Posterior vena cava (tissue), 2 donors: ENCODE measurements at places on chromosomes 13 and 19.
A peak's percentile ranks its signal among the peaks of the same experiment; 100 is the strongest.

DNA sequence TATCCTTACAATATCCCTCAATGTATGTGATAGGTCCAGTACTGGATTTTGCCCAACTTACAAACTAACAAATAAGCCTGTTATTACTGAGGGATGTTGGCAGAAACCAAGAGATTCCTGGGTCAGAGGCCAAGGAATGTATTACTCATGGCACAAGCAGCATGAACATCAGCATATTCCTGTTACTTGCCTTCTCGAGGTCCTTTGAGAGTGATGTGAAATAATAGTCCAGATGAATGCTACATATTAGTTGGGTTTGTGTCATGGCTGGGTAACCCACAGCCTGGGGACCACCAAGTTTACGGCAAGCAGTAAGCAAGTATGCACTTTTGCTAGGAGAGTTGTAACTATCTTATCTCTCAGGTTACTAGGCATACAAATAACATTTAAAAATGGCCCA, 384.5 kb upstream of the GPC6 start:
- no peak for DNase-seq

DNA sequence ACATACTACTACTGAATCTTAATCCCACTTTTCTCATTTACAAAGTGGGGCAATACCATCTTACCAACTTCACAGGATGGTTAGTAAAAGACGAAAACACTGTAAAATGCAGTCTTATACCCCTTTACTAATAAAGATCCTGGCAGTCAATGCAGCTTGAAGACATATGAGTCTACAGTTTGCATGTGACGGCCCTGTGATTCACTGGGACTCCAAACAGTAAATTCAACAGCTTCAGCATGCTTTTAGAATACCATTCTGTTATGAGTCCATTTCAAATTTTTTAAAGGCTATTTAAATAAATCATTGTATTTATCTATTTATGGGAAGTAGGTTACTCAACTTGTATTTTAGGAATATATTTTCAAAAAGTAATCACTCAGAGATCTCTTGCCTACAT, 629.1 kb downstream of the LIG4 start:
- DNase-seq, result no peak

- DNase-seq, result no peak
These were observed 11.9 kb downstream of the ABCA7 start for GRCh38 chr19:1051791-1052190.

GRCh38 chr19:18832306-18833140, 764 bp downstream of the UPF1 start:
- no peak for DNase-seq

DNA sequence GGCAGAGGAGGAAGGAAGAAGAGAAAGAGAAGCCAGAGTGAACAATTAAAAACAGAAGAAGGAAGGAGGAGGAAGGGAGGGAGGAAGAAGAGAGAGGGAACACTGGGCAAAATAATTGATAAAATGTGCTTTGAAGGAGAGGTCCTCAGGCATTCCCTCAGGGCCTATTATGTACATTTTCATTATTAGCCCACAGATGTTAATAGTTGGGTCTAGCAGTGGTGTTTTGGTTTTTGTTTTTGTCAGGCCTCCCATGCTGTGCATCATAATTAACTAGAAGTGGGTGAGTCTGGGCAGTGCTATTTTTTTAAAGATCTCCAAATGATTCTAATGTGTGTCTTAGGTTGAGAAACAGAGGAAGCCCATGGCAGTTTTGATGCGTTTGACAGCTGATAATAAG, 178.1 kb downstream of the TDRD3 start:
- no peak for DNase-seq

DNA sequence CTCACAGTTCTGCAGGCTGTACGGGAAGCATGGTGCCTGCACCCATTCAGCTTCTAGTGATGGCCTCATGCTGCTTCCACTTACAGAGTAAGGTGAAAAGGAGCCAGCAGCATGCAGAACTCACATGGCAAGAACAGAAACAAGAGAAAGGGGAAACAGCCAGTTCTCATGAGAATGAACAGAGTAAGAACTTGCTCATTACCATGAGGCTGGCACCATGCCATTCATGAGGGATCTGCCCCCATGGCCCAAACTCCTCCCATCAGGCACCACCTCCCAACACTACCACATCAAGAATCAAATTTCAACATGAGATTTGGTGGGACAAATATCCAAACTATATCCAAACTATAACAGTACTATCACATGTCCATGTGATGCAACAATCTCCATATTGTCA, 72.1 kb downstream of the KATNAL1 start:
- no peak for DNase-seq

GRCh38 chr13:86383151-86383550, 583.9 kb upstream of the SLITRK6 start:
- DNase-seq, result no peak

DNA sequence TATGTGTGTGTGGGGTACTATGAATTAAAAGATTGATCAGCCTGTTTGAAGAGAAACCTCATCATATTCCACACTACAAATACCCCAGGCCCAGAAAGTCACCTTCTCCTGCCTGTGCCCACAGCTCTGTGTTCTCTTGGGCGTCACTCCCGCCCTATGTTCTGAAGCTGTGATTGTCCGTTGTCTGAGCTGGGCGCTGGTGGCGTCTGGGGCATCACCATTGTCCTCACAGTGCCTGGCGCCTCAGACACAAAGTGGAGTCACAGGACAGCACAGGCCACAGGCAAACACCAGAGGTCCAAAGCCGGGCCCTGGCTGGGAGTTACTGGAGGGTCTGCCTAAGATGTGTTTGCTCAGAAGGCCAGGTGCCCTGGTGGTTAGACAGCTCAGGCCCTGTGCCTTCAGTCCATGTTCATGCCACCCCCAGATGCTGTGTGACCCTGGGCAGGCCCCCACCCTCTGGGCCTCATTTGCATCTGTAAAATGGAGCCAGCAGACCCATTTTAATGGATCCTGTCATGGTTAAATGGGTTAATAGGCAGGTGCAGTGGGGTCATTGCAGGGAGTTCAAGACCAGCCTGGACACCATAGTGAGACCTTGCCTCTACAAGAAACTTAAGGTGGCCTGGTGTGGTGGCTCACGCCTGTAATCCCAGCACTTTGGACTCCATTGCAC, 34.5 kb downstream of the DNM2 start:
- DNase-seq, result no peak

- no peak for DNase-seq
These were observed 67.3 kb upstream of the TSHZ3 start for GRCh38 chr19:31416548-31416947.

- no peak for DNase-seq
These were observed 88.7 kb upstream of the PCDH9 start for GRCh38 chr13:67318860-67319259.

GRCh38 chr19:1700733-1701663, 48.6 kb upstream of the TCF3 start:
- no peak for DNase-seq

GRCh38 chr13:98921786-98922185, 56.1 kb downstream of the DOCK9 start:
- DNase-seq, result no peak

DNA sequence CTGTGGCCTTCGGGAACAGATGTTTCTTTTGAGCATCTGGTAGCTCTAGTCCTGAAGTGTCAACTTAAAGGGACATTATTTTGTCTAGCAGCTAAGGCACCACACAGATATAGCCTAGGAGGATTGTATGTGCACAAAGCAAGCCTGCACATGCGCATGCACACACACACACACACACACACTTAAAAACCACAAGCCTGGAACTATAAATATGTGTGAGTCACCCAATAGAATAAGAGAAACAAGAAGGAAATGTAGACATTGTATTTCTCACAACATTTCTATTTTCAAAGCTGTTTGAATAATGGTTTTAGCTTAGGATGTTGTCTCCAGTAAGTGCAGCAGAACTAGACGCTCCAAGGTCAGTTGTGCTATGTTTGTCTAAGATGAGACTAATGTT, 516.5 kb downstream of the SUCLA2 start:
- DNase-seq, result no peak

- DNase-seq, result no peak
These were observed 43.8 kb downstream of the DCT start for GRCh38 chr13:94435604-94436226.

DNA sequence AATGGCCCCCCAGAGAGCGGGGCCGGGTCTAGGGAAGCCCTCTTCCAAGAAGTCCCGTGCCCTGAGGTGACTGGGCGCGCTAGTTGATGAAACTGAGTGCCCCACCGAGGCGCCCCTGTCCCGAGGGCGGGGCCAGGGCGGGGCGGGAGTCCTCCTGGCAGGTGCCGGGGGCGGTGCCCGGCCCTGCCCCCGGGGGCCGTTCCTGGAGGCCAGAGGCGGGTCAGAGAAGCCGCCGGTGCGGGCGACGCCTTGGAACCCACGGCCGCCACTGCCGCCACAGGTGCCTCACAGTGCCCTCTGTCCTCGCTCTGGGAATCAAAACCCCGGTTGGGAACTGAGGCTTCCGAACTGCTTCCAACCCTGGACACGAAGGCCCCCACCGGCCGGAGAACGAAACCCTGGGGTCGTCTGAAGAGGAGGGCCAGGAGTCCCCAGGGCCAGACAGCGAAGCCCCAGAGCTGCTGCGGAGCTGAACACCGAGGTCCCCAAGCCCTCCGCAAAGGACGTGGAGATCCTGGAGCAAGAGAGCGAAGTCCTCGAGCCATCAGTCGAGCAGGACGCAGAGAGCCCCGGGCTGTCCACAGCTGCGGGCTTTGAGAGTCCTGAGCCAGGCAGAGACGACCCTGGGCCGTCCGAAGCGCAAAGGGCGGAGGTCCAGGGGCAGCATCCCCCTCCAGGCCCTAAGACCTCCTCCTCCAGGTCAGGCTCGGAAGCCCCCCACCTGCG, at the start of gene MISP3:
TSS of gene MISP3 (plus strand) at position 252 of the 726 bp plus-strand sequence. CDS start 524 bp downstream, outside the sequence.
- no peak for DNase-seq

- DNase-seq, result peak; percentile 31
These were observed 53.1 kb downstream of the C13orf46 start for GRCh38 chr13:113920606-113921286.

- DNase-seq, result no peak
These were observed 48.0 kb downstream of the RFC3 start for GRCh38 chr13:33865945-33866344.

DNA sequence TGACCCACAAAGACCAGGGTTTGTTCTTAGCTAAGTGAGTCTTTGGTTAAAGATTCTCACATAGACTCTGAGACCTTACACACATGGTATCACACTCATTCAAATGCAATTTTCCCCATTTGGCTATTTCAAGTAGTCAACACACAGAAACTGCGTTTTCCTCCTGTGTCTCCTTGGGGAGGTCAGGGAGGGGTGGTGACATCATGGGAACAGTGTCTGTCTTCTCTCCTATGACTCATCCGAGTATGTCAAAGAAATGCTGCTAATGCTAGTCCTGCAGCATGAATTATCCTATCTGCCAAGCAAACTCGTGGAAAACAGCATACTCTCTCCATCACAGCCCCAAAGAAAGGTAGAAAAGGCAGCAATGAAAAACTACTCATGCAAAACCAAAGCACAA, 100.2 kb downstream of the ENOX1 start:
- DNase-seq, result no peak

DNA sequence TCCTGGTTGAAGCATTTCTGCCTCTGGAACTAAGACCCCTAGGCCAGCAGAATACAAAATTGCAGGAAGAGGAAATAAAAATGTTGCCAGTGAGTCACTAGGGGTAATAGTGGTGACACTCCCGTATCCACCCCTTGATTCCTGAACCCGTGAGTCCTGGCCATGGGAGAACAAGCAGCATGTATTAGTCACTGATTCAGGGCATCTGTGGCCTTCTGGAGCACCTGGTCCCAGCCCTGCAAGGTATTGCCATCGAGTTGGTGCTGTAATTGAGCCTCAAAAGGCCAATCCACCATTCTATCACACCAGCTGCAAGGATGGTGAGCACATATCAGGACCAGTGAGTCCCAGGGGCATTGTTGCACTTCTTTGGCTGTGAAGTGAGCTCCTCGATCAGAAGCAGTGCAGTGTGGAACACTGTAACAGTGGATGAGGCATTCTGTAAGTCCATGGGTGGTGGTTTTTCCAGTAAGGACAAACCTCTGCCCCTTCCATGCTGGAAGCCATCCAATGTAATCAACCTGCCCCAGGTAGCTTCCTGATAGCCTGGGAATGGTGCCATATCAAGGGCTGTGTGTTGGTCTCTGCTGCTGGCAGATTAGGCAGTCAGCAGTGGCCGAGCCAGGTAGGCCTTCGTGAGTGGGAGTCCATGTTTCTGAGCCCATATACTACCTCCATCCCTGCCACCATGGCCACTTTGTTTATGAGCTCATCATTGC, 39.6 kb downstream of the C1QTNF9 start:
- DNase-seq, result no peak
